ENCODE measurements at places on chromosomes 12 and 14.

DNA sequence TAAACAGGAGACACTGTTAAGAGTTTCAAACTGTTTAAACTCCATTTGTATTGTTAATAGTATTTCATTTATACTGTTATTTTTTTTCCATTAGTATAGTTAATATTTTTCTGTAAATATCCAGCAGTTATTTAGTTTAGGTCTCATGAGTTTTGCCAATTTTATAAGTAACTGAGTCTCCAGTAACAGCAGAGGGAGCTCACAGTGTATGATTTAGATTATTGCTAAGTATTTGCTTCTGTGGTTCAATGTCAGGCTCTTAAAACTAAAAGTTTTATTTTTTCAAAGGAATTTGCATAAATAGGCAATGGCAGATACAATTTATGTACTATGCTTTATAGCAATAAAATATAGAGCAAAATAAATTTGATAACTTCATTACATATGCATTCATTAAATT lies 209.7 kb downstream of the ATXN7L3B start:
- DNase-seq = no peak

DNA sequence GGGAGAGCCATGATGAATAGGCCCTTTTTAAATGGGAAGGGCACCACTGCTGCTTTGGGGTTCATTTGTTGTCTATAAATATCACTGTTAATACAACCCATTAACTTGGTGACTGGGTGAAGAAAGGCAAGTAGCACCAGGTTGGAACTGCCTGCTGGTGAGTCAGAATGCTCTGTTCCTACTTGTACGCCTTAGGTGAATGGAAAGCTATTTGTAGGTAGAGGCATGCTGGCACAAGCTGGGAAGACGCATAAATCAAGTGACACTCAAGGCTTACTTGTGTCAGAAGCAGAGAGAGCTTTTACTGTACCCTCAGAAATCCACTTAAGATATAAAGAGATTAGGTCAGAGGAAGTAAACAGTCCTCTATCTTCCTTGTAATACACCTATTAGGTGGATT lies 142.5 kb downstream of the TMX1 start:
- DNase-seq = peak; percentile 40

- no peak for DNase-seq
These were observed 50.2 kb downstream of the ZFYVE26 start for GRCh38 chr14:67766035-67766680.

GRCh38 chr14:78253986-78254385 lies 83.8 kb downstream of the NRXN3 start:
- DNase-seq = no peak

DNA sequence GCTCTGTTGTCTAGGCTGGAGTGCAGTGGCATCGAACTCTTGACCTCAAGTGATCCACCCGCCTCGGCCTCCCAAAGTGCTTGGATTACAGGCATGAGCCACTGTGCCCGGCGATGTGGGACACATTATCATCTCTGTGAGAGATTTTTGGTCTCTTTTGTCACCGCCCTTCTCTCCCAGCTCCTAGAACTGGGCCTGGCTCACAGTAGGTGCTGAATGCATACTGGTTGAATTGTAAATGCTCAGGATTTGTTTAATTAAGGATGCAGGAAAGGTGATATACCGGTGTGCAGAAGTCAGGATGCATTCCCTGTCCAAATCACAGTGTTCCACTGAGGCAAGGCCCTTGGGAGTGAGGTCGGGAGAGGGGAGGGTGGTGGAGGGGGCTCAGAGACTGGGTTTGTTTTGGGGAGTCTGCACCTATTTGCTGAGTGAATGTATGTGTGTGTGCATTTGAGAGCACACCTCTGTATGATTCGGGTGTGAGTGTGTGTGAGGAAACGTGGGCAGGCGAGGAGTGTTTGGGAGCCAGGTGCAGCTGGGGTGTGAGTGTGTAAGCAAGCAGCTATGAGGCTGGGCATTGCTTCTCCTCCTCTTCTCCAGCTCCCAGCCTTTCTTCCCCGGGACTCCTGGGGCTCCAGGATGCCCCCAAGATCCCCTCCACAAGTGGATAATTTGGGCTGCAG lies 1.0 kb upstream of the KRT18 start:
- DNase-seq = no peak

GRCh38 chr14:103744621-103745395 lies 29.2 kb downstream of the ZFYVE21 start:
- DNase-seq = no peak

- no peak for DNase-seq
These were observed 54.2 kb downstream of the SIX6 start for GRCh38 chr14:60563113-60563512.

DNA sequence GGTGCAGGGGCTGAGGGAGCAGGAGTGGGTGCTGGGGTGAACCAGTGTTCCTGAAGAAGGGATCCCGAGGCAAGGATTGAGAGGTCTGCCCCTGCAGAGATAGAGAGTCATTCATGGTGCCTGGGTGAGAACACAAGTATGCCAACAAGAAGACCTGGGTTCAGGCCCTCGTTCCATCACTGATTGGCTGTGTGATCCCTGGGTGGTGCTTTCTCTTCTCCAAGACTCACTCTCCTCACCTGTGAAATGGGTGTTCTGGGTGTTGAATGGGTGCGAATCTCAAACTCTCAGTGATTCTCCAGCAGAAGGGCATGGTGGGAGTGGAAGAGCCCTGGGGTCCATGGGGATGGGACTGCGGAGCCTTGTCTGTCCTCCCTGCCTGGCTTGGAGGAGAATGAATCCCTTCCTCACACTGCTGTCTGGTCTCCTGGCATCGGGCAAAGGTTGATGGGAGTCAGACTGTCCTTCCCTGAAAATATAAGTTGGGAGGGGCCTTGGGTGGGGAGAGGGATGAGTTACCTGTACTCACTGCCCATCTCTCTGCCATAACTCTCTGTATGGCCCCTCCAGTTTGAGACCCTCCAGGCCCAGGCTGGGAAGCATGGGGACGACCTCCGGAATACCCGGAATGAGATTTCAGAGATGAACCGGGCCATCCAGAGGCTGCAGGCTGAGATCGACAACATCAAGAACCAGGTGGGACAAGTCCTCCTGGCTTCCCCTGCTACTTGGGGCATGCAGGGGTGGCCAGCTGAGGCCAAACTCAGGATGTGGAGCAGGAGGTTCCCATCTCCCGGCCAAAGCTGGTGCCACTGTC lies 9.6 kb downstream of the KRT7 start:
- no peak for DNase-seq

GRCh38 chr12:119406811-119407210 lies 72.3 kb downstream of the CCDC60 start:
- no peak for DNase-seq

DNA sequence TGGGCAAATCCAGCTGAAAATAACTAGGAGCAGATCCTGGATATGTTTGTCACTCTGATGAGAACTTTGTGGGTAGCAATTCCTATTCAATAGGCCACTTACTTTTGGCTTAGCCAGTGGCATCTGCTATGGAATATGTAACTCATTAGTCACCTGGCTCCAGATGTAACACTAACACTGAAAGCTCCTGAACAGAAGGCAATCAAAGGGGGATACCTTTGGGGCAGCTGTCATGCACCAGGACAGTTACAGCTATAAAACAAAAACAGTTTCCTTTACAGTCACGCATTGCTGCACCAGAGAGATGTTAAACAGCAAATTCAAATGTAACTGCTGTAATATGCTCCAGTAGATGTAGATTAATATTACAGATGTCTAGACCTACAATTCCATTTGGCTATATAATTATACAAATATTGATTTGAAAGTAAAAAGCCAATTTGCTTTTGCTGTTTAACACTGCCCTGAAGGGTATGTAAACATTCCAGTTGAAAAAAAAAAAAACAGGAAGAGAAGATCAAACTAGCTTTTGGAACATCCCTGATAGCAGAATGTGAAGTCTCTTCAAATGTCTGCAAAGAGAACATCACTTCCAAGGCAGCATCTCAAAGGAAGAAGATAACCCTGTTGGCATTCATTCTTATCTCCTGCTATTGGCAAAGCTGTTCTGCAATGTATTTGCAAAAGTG lies 18.4 kb downstream of the RACGAP1 start:
- DNase-seq = peak; percentile 53

DNA sequence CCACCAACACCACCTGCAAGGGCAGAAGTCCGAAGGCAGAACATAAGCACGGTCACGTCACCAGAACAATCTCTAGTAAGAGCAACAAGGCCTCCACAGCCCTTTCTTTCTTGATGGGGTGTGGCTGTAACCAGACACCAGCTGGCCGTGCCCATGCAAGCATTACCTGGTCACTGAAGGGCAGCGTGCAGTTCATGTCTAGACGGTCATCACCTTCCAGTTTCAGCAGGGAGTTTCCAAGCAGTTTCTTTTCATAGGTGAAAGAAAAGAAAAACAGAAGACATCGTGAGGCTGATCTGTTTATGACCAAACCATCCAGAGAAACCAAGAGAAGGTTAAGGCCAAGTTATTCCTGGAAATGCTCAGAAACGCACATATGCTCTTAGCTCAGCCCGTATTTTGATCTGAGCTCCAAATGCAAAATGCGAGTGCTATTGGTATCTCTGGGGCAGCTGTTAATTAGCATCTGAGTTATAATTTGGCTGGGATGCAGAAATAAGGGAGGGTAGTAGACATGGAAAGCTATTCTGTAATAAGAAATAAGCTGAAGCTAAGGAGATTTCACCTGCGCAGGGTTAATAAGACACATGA lies 42.5 kb downstream of the PRKAB1 start:
- DNase-seq = no peak

GRCh38 chr14:71139294-71139946 lies 232.2 kb downstream of the PCNX1 start:
- DNase-seq = no peak

GRCh38 chr12:118058881-118059280 lies 2.1 kb downstream of the WSB2 start:
- no peak for DNase-seq

- no peak for DNase-seq
These were observed 152.6 kb downstream of the AKAP6 start for GRCh38 chr14:32481707-32482106.

DNA sequence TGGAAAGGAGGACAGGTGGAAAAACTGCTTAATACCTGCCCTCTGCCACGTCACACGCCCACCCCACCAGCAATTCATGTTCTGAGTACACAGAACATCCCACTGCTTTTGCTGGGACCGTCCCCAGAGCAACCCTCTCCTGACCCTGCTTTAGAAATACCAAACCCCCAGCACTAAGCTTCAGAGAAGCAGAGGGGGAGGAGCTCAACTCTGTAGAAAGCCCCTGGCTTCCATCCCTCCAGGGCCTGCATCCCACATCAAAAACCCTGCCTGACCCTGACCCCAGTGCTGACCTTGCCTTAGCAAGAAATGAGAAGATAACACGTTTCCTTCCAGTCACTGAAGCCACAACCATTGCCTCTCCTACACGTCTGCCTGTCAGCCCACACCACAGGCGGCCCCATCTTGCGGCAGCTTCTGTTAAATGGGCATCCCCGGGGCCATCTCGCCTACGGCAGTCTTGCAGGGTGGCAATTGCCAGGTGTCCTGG lies 19.7 kb downstream of the VDR start:
- no peak for DNase-seq

GRCh38 chr14:101903111-101903561 lies 61.2 kb upstream of the DYNC1H1 start:
- DNase-seq = no peak

DNA sequence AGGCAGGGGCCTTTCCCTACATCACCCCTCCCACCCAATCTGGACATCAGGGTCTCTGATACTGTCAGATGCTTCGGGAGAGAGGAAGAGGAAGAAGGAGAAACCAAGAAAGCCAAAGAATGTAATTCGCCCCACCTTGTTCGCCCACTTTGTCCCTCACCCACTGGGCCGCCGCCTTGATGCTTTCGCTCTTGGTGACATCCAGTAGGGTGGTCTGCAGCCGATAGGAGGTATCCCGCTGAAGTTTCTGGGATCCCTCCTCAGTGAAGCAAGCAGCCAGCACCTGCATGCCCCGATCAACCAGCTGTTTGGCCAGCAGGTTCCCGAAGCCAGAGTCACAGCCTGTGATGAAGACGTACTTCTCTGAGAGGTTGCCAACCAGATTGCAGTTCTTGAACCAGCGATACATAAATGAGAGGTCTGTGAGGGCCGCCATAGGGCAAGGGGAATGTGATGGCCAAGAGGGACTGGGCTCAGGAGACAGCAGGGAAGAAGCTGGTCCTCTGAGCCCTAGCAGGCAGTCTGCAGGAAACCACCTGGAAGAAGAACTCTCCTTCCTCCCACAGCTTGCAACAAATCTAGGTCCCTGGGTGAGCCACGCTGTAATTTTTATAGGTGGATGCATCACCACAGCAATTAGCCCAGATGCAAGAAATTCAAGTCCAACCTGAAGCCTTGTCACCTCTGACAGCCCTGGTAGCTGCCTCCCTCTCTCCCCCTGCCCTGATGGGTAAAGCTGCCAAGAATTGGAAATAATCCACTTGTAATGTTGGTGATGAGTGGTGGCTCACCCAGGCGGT lies at the start of gene SDR9C7:
Gene SDR9C7, minus strand, starts transcription at position 583 of the 800 bp plus-strand sequence. Its CDS starts 147 bp downstream, at position 436.
- no peak for DNase-seq

DNA sequence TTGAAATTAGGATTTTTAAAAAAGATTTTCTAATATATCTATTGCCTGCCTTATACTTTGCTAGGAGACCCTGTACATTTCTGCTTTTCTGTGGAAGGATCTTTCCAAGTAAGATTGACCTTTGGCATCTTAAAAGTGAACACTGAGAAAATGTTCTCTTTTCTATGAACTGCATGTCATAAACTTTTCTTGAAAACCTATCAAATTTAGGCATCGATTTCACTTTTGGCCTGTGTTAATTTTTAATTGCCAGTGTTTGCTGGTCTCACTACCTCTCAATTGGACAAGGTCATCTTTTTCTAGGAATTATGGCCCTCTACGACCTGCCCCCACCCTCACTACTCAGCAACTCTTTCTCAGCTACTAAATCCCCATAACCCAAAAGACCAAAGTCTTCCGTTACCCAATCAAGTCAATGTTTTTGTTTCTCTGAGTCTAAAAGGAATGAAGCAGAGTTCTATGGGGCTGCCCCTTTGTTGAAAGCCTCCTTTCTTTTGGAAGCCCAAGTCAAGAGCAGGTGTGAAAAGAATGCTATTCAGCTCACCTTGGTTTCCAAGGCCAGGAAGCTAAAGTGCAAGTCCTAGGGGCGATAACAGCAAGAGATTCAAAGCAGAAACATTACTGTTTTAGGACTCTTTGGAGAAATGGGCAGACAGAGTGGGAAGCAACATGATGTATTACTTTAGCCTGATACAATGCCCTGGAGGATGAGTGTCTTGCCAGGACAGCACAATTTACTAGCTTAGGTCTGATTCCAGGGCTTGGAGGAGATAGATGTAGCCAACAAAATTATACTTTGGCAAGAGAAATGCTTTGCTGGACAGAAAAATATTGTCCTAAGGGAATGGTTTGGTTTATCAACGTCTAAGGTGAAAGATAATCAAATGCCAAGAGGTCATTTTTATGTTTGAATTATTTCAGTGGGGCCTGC lies 55.0 kb downstream of the IGF1 start:
- DNase-seq = no peak

- DNase-seq = no peak
These were observed 117.1 kb upstream of the NCOR2 start for GRCh38 chr12:124684496-124684895.

GRCh38 chr14:66477567-66477966 lies 8.6 kb upstream of the CCDC196 start:
- no peak for DNase-seq

DNA sequence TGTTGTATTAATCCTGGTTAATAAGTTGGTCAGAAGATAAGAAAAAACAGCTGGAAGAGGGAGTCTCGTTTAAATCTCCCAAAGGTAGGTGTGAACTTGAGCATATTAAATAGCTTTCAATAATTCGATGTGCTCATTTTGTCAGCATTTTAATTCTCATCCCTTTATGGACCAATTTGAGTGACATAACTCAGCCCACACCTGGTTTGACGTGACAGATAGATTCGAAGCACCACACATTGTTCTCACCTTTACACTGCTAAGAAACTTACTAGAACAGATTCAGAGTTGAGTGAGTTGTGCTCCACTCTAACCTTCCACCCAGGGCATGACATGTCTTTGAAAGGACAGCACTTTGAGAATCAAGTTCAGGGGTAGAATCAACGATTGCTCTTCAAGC lies 161.4 kb upstream of the GZMB start:
- DNase-seq = no peak
